Activated CD8-positive, alpha-beta memory T cell treated with anti-CD3 and anti-CD28 coated beads for 1 hour (primary cell): ENCODE measurements at places on chromosomes 13 and 19.

GRCh38 chr19:791567-792305, 5.5 kb upstream of the PTBP1 start:
- DNase-seq, result no peak

- DNase-seq, result peak; percentile 48
These were observed 5.7 kb upstream of the MRPS31 start for GRCh38 chr13:40776681-40777165.

DNA sequence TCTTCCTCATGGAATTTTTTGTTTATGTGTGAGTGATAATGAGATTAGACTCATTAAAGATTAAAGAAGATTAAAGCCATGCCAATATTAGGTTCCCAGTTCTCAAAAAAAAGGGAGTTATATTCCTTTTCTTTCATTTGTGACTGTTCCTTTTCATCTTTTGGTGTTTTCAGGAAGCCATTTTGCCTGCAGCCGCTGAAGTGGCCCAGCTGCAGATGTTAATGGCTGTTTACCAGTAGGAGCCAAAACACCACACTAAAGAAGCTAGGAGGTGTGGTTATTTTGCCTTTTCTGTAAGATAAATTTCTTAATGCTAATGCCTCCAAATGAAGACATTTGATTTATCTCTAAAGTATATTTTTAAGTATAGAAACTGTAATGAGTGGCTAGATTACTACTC, 36.3 kb downstream of the ITGBL1 start:
- DNase-seq, result no peak

- no peak for DNase-seq
These were observed 54.1 kb downstream of the GJA3 start for GRCh38 chr13:20106742-20107141.

GRCh38 chr13:47481536-47481935, 519.5 kb downstream of the SUCLA2 start:
- no peak for DNase-seq
